ENCODE measurements at places on chromosomes 6 and 20. TPM values are rescaled to one million over a fixed set of nuclear protein-coding genes. Genes with fewer than 3 reads are reported as not detected.

- no peak overlapping the region for H3K27ac ChIP-seq
- H3K36me3 ChIP-seq: no peaks in the 10 kb centered on the region
- no peaks in the 10 kb centered on the region for H3K27me3 ChIP-seq
- DNase-seq: no peak
- peaks cover 2% of the 10 kb centered on the region for H3K4me1 ChIP-seq
These were observed 118.1 kb upstream of the TMEM181 start for GRCh38 chr6:158441716-158442215.

TINAG gene
- total RNA-seq: not detected

- H3K4me1 ChIP-seq: peaks cover 94% of the 10 kb centered on the region
- peak overlapping the region; percentile 95 for H3K27ac ChIP-seq
- peak overlapping the region; percentile 41 for H3K4me3 ChIP-seq
- H3K36me3 ChIP-seq: peaks cover 50% of the 10 kb centered on the region
These were observed 98.9 kb downstream of the IRF4 start for GRCh38 chr6:490251-491037.

ZNF451 gene
- total RNA-seq: 46.2 TPM

- peaks cover 22% of the 10 kb centered on the region for H3K4me1 ChIP-seq
- H3K36me3 ChIP-seq: no peaks in the 10 kb centered on the region
- no peak overlapping the region for H3K4me3 ChIP-seq
- peak overlapping the region; percentile 51 for H3K27ac ChIP-seq
- H3K27me3 ChIP-seq: no peaks in the 10 kb centered on the region
These were observed 69.7 kb upstream of the TOX2 start for GRCh38 chr20:43844778-43845614.

RGS17 gene
- not detected for total RNA-seq

DNA sequence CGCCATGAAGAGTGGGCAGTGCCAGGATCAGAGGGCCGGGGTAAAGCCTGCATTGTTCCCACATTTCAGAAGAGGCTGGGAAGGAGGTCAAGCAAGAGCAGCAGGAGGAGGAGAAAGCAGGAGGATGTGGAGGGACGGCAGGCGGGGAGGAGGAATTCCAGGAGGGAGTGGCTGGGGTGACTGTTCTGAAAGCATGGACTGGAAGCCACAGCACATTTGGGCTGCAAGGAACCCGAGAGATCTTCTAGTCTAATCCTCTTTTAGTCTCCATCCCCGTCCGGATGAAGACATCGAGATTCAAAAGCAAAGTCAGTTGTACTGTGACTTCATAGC, 76.9 kb downstream of the FAM50B start:
- no peak for DNase-seq
- H3K4me1 ChIP-seq: no peaks in the 10 kb centered on the region
- no peak overlapping the region for H3K4me3 ChIP-seq
- H3K27ac ChIP-seq: no peak overlapping the region

- no peak for DNase-seq
- H3K27ac ChIP-seq: no peak overlapping the region
- no peak overlapping the region for H3K4me3 ChIP-seq
- no peaks in the 10 kb centered on the region for H3K36me3 ChIP-seq
- H3K4me1 ChIP-seq: peaks cover 22% of the 10 kb centered on the region
- H3K27me3 ChIP-seq: no peaks in the 10 kb centered on the region
These were observed 192.4 kb upstream of the ZNF217 start for GRCh38 chr20:53786071-53786444.

TREML2 gene
- total RNA-seq: 12.2 TPM

DOK5 gene
- 4.3 TPM for total RNA-seq

ZBP1 gene
- total RNA-seq: 0.14 TPM

- no peak for DNase-seq
- no peaks in the 10 kb centered on the region for H3K4me1 ChIP-seq
- H3K4me3 ChIP-seq: no peak overlapping the region
These were observed 12.9 kb downstream of the OR2A4 start for GRCh38 chr6:131688286-131688685.

GRCh38 chr6:105781915-105782314, 304.2 kb upstream of the PRDM1 start:
- peak overlapping the region; percentile 5 for H3K27ac ChIP-seq
- H3K4me3 ChIP-seq: no peak overlapping the region
- peaks cover 34% of the 10 kb centered on the region for H3K4me1 ChIP-seq

PBOV1 gene
- not detected for total RNA-seq

- H3K36me3 ChIP-seq: no peaks in the 10 kb centered on the region
- no peak for DNase-seq
- H3K4me1 ChIP-seq: no peaks in the 10 kb centered on the region
- no peak overlapping the region for H3K27ac ChIP-seq
- no peak overlapping the region for H3K4me3 ChIP-seq
These were observed 19.1 kb upstream of the CD93 start for GRCh38 chr20:23105193-23105592.

DNA sequence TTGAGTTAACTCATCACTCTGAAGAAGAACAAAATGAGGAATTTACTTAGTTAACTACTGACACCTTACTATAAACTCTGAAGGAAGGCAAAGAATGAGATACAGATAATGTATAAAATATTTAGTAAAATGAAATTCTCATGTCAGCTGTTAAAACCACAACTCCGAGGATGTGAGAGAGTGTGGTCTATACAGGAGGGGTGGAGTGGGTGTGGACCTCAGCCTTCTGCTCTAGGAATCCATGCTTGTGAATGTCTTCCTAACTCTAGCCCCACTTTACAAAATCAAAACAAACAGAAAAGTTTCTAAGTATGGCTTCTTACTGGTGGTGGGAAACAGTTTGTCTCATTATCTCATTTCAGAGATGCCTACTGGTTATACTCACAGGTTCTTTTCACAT, 14.2 kb downstream of the PPP1R14C start:
- peaks cover 12% of the 10 kb centered on the region for H3K4me1 ChIP-seq
- H3K27me3 ChIP-seq: peaks cover 29% of the 10 kb centered on the region
- no peaks in the 10 kb centered on the region for H3K36me3 ChIP-seq

DNA sequence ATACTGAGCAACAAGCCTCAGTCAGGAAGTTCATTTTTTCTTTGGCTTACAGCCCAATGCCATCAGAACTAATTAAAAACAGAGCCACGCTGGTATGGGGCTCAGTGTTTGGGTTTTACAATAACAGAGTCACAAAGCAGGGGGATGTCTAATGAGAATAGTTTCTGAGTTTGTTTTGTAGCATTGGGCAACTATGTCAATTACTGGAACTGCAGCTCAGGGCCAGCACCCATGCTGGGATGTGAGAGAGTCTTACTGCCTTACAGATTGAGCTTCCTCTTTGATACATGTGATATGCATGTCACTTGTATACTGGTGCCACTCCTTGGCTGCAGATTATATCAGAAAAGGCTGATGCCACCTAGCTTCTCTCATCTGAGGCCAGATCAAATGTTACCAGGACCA, 117.6 kb downstream of the TFAP2B start:
- no peaks in the 10 kb centered on the region for H3K4me1 ChIP-seq
- no peaks in the 10 kb centered on the region for H3K27me3 ChIP-seq
- DNase-seq: no peak
- H3K4me3 ChIP-seq: no peak overlapping the region

GRCh38 chr6:21166754-21167153, 426.8 kb upstream of the SOX4 start:
- DNase-seq: no peak
- H3K27me3 ChIP-seq: no peaks in the 10 kb centered on the region
- no peak overlapping the region for H3K27ac ChIP-seq
- no peak overlapping the region for H3K4me3 ChIP-seq

GRCh38 chr20:48812600-48813445, 15.0 kb downstream of the PREX1 start:
- peaks cover 32% of the 10 kb centered on the region for H3K4me1 ChIP-seq
- no peak overlapping the region for H3K27ac ChIP-seq
- no peaks in the 10 kb centered on the region for H3K27me3 ChIP-seq
- H3K36me3 ChIP-seq: peaks cover 1% of the 10 kb centered on the region

- H3K27ac ChIP-seq: peak overlapping the region; percentile 89
- H3K4me1 ChIP-seq: peaks cover 92% of the 10 kb centered on the region
- H3K4me3 ChIP-seq: peak overlapping the region; percentile 37
- DNase-seq: no peak
- H3K36me3 ChIP-seq: no peaks in the 10 kb centered on the region
These were observed 67.9 kb upstream of the SNX9 start for GRCh38 chr6:157755032-157755745.

CFAP61 gene
- total RNA-seq: not detected

- no peak overlapping the region for H3K4me3 ChIP-seq
- no peaks in the 10 kb centered on the region for H3K36me3 ChIP-seq
- no peak for DNase-seq
- H3K4me1 ChIP-seq: no peaks in the 10 kb centered on the region
These were observed 81.0 kb downstream of the TFAP2C start for GRCh38 chr20:56710125-56710524.

- DNase-seq: no peak
- H3K36me3 ChIP-seq: peaks cover 31% of the 10 kb centered on the region
- peaks cover 8% of the 10 kb centered on the region for H3K4me1 ChIP-seq
- H3K27ac ChIP-seq: no peak overlapping the region
- H3K27me3 ChIP-seq: no peaks in the 10 kb centered on the region
- H3K4me3 ChIP-seq: no peak overlapping the region
These were observed 60.1 kb downstream of the QKI start for GRCh38 chr6:163474581-163474980.

- H3K4me3 ChIP-seq: no peak overlapping the region
- DNase-seq: no peak
- H3K36me3 ChIP-seq: no peaks in the 10 kb centered on the region
- no peaks in the 10 kb centered on the region for H3K4me1 ChIP-seq
- no peak overlapping the region for H3K27ac ChIP-seq
These were observed 25.5 kb upstream of the PRL start for GRCh38 chr6:22322103-22323030.

DNA sequence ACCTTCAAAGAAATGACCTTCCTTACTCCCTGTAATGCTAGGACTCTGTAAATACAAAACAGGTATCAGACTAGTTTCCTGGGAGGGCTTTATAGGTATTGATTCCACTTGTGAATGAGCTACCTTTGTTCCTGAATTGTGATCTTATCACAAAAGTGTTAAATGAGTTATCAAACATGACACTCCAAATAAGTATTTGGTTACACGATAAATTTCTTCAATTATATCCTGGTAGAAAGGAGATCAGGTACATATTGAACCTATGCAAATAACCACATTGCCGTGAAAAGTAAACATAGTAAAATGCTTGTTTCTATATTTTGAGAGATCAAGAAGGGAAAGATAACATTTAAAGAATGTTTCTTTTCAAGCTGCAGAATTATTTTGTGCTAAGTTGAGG, 285.3 kb downstream of the HIVEP2 start:
- no peak for DNase-seq
- peaks cover 7% of the 10 kb centered on the region for H3K36me3 ChIP-seq
- no peak overlapping the region for H3K4me3 ChIP-seq
- no peaks in the 10 kb centered on the region for H3K27me3 ChIP-seq

SCUBE3 gene
- not detected for total RNA-seq

- peaks cover 7% of the 10 kb centered on the region for H3K4me1 ChIP-seq
- no peak overlapping the region for H3K27ac ChIP-seq
- no peak overlapping the region for H3K4me3 ChIP-seq
- DNase-seq: no peak
- H3K36me3 ChIP-seq: no peaks in the 10 kb centered on the region
These were observed 395.8 kb upstream of the CNR1 start for GRCh38 chr6:88561954-88562315.
